NCI-H446 (cell line): ENCODE measurements at places on chromosomes 5 and 9.

DNA sequence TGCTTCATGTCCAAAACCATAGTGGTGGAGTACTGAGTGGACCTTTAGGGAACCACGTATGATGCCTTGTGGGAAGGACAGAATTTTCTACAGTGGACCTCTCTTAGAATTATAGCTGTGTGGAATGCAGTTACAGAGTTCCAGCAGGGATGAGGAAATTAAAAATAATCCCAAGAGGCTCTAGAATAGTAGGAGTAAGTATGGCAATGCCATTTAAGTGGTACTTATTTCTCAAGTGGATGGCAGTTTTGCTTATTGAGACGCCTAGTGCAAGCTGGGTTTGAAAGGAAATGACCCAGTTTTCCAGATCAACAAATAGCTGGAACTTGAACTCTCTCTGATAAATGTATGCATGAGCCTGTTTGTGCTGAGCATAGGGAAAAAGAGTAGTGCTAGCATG is 431.6 kb downstream of the PRR16 start:
- DNase-seq = no peak

DNA sequence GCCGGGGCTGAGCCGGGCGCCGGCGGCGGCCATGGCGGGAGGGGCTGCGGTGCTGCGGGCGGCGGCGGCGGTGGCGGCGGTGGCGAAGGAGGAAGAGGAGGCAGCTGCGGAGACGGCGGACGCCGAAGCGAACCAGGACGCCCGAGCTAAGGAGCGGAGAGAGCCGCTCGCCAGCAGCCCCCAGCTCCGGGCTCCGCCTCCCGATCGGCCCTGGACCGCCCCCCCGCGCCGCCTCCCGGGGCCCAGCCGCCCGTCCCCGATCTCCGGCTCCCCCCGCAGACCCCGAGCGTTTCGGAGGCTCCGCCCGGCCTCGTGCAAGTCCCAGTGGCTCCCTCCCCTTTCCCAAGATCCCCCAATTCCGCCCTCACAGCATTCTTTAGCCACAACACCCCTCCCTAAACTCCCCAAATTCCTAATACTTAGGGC is at the start of gene ASTN2:
ASTN2 (minus strand) TSS at position 152 of the 426 bp plus-strand sequence; CDS start at position 33, 119 bp downstream.
- peak; percentile 11 for DNase-seq

DNA sequence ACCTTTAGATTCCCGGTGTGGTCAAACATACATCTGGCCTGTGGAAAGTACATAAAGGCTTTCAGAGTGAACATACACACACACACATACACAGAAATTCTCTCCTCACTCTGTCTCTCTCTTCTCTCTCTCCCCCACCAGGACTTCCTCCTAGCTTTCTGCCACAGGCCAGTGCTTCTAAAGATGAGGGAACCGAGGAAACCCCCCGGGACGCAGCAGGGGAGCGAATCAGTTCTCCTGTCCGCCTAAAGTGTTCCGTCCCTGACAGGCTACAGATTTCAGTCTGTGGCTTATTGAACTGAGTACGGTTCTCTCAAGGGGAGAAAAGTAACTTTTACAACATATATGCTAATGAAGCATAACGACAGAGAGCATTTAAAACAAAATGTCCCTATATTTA is 75.8 kb downstream of the MED27 start:
- no peak for DNase-seq

- peak; percentile 91 for DNase-seq
Measured at GRCh38 chr9:70601000-70601951, 186.8 kb upstream of the KLF9 start.

- DNase-seq = no peak
Measured at GRCh38 chr9:109248133-109248581, 72.7 kb downstream of the EPB41L4B start.

DNA sequence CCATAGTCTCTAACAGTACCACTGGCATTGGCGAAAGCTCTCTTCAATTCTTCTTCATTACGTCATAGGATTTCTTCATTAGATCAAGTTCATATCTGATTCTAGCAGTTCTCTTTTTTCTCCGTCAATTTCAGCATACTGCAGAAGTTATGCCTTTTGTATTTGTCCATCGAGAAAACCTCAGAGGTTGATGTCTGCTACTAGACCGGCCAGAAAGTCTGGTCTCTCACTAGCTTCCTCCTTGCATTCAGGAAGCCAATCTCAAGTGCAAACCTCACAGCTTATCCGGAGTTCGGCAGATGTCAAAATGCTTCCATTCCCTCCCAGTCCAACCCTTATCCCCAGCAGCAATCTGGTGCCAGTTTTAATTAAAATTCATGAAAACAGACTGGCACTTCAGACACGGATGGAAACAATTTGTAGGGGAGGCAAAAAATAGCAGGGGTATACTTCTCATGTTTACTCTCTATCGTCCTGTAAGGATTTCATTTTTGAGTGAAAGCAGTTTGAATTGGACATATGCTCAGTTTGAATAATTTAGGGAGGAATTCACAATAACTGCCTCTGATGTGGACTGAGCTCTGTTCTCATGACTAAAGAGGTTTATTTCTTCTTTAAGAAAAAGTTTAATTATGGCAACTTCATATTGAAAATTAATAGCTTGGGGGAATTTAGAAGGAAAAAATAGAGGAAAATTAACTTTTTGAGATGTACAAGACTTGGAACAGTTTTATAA is 56.4 kb upstream of the TMC1 start:
- no peak for DNase-seq

- no peak for DNase-seq
Measured at GRCh38 chr5:96159043-96159442, 197.4 kb upstream of the ELL2 start.

DNA sequence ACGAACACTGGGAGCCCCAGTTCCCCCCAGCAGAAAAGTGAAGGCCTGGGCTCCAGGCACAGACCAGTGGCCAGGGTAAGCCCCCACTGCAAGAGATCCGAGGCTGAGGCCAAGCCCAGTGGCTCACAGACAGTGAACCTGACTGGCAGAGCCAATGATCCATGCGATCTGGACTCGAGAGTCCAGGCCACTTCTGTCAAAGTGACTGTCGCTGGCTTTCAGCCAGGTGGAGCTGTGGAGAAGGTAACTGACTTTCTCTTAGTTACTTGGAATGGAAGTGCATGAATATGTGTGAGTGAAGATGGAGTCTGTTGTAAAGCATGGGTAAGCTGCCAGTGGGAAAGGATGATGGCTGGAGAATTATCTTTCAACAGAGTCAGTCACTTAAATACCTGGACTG is 99.7 kb downstream of the GOLPH3 start:
- no peak for DNase-seq

GRCh38 chr5:113190347-113190746 is 213.7 kb downstream of the DCP2 start:
- no peak for DNase-seq

GRCh38 chr9:29449306-29449705 is 1876.0 kb upstream of the C9orf72 start:
- DNase-seq = no peak

- no peak for DNase-seq
Measured at GRCh38 chr5:151598984-151599383, 7.9 kb upstream of the FAT2 start.
